ENCODE measurements at places on chromosomes 4 and X.

GRCh38 chr4:5955201-5955821, 62.4 kb upstream of the CRMP1 start:
- DNase-seq, result no peak

DNA sequence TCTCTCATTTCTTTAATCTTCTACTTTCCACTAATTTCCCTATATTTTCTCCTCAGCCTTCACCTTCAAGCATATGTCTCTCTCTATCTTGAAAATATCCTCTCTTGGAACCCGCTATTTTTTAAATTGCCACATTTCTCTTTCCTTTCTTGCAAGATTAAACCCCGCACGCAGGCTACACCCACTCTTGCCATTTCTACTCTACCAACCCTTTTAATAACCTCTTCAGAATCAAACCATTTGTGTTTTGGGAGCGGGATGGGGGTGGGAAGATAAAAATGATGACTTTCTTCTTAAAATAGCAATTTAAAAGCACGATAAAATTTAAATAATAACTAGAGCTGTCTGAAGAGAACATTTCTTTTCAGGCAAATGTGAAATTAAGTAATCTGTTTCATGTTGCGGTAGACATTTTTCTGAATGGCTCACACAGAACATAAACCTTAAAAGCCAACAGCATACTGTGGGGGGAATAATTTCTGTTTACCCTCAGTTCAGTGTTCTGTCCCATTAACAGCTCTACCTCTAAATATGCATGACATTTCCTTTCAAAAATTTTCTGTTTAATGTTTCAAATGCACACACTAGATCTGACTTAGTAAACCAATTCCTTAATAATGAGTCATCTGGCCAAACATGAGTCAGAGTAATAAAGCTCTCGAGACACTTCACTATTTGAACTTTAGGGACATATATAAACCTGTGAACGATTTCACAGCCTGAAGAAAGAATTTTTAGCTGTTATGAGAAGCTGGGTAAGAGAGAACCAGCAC, 20.5 kb downstream of the ARSJ start:
- DNase-seq, result no peak

DNA sequence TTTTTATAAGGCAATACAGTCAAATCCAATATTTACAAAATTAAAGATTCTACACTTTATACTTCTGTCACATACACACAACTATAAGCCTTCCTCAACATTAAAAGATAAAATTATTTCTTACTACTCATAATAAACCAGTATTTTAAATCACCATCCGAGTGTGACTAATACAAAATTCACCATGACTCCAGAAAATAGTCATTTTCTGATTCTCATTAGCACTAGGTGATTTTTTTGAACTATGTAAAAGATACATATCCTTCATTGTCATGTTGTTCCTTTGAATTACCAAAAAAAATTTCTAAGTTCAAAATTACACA, 646 bp upstream of the SLC7A11 start:
- no peak for DNase-seq

GRCh38 chr4:184315675-184316359, 98.1 kb upstream of the ENPP6 start:
- DNase-seq, result no peak

- no peak for DNase-seq
These were observed 248.3 kb upstream of the KLF3 start for GRCh38 chr4:38415682-38416081.

DNA sequence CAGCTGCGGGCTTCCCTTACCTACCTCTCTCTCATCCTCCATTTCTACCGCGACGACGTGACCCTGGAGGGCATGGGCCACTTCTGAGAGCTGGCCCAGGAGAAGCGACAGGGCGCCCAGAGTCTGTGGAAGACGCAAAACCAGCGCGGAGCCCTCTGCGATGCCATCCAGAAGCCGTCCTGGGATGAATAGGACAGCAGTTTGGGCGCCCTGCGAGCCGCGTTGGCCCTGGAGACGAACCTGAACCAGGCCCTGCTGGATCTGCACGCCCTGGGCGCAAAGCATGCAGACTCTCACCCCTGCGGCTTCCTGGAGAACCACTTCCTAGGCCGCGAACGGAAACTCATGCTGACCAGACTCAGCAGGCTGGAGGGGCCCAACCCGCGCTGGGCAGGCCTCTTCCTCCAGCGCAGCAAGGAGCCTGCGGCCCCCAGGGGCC, 52.7 kb upstream of the TMPRSS11F start:
- no peak for DNase-seq

DNA sequence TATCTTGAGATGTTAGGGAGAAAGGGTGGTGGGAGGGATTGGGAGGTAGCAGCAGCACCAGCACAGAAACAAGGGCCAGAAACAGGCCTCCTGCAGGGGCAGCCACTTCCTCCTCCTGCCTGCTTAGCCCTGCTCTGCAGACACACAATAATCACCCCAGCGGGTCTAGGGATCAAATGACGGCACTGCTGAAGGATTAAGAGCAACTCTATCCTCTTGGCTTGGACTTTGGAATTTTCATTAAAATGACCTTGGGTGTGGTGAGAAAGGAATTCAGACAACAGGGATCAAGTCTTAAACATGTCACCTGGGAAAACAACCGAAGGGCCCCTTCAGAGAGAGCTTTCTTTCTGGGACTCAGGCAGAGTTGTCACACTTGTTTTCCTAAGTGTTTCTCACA, 353.4 kb downstream of the SPRY1 start:
- no peak for DNase-seq

GRCh38 chrX:102154900-102155805, 624 bp downstream of the BEX5 start:
- no peak for DNase-seq

DNA sequence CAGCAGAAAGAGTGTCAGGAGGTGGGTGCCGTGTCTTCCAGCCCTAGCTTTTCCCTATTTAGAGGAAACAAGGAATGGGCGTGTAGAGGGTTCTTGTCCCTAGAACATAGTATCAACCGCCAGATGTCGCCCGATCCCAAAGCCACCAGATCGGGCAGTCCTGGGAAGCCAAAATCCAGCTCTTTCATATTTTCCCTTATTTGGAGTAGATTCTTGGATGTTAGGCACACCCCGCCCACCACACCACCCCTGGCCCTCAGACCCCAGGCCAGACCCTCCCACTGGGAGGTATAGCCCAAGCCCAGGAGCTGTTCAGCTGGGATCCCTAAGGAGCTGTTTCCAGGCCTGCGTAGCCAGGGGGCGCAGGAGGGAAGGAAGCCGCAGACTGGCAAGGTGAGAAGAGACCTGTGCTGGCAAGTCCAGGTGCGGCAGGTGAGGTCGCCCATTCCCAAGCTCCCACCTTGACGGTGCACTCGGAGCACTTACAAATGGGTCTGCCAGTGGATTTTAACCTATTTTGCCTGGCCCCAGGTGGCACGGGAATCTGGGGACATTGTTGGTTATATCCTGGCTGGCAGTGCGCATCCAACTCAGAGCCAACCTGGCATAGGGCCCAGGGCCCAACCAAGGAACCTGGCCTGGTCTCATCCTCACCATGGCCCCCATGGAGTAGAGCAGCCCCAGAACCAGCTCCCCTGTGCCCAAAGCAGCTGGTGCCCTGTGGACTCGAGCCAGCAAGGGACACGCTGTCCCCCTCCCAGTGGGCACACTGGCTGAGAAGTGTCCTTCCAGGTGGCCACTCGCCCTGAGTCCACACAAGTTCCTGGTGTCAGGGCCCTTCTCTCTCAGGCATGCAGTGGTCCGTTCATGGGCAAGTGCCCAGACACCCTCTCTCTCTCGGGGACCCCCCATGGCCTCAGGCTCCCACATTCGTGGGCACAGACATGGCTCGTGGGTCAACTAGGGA, 811 bp downstream of the FLNA start:
- no peak for DNase-seq

Measured in spinal cord (tissue), 10 donors.